ENCODE measurements at places on chromosomes 1 and 21.

DNA sequence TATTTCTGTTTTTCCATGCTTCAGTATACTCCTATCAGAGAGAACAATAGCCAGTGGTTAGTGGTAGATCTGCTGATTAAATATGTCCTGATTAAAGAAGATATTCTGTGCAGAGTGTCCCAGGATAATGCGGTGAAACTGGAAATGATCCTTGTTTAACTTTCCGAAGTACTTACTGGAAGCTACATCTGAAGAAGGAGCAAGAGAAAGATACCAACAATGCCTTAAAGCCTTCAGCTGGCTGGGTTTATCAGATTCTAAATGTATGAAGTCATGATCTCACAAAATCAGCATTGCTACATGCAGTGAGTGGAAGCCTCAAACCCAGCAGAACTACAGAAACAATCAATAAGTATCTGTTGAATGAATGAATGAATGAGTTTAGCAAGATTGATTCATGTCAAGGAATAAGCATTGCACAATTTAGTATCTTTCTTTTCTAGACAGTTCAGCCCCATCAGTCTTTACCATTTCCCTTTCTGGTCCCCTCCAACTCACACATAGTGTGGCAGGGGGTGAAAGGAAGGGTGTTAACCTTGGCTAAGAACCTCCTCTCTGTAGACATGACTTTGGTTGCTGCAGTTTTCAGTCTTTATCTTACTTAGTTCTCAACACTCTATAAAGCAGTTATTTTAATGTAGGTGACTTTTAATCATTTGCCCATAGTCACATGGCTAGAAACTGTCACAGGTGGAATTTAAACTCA, 24.7 kb upstream of the DNASE2B start:
- DNase-seq, result no peak

- no peak for DNase-seq
Observed at GRCh38 chr1:49333906-49334305, 557.2 kb upstream of the BEND5 start.

- DNase-seq, result no peak
Observed at GRCh38 chr1:1540818-1541628, 599 bp upstream of the TMEM240 start.

- no peak for DNase-seq
Observed at GRCh38 chr1:228171221-228171891, 5.8 kb downstream of the IBA57 start.

- DNase-seq, result no peak
Observed at GRCh38 chr1:67682659-67683197, 2.3 kb upstream of the GADD45A start.

- DNase-seq, result no peak
Observed at GRCh38 chr21:27132266-27132665, 165.4 kb upstream of the ADAMTS5 start.

- DNase-seq, result no peak
Observed at GRCh38 chr1:31897526-31898100, 40.6 kb downstream of the PTP4A2 start.

DNA sequence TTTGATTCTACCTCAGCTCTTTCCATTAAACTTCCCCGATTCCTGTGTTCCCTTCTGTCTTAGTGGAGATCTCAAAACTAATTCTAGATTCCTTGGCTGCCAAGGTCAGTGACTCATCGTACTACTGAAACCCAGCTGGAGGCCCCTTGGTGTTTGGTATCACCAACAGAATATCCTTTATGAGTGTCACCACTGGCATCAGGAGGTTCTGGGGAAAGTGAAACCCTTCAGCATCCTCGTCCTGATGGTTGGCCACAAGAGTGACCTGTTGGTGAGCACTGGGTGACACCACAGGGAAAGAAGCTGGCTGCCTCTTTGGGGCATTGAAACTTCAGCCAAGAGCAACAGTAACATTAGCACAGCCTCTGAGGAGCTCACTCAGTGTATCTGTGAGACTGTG, 9.6 kb downstream of the RAB42 start:
- DNase-seq, result no peak

DNA sequence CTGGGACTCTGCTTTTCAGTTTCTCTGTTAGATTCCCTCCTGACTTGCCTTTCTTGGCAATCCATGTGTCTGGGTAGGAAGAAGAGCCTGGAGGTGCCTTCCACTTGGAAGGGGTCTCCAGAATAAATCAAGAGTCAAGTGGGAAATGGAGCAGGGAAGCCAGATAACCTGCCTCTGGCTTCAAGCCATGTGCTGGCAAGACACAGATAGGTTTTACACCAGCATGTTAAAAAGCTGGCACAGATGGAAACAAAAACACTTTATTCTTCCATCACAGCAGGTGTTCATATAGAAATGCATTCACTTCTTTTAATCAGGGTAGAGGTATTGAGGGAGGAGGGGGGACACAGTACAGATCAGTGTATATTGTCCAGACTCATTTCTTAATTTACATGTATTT, 356.9 kb upstream of the RUNX1 start:
- DNase-seq, result no peak

- DNase-seq, result no peak
Observed at GRCh38 chr1:81844477-81844876, 43.7 kb downstream of the ADGRL2 start.

DNA sequence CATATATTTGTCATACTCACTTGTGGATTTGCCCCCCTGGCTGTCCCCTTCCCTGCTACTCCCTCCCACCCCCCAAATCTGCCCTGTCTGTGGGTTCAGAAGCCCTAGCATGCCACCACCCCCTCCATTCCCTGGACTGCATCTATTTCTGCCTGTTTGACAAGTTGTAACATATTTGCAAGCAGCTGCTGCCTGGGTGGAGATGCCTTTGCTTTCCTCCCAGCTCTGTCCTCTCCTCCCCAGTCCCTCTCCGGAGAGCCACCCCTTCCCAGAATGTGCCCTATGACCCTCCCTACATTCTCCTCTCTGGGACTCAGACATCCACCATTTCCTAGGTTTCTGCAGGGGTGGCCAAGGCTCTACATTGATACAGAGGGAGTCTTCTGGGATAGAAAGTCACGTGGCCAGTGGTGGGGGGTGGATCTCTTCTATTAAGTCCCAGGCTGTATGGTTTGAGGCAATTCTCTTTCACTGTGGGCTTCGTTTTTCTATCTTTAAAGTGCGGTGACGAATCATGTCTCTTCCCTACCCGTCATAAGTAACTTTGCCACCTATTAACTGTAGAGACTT, 6.0 kb upstream of the MYOG start:
- peak; percentile 30 for DNase-seq

DNA sequence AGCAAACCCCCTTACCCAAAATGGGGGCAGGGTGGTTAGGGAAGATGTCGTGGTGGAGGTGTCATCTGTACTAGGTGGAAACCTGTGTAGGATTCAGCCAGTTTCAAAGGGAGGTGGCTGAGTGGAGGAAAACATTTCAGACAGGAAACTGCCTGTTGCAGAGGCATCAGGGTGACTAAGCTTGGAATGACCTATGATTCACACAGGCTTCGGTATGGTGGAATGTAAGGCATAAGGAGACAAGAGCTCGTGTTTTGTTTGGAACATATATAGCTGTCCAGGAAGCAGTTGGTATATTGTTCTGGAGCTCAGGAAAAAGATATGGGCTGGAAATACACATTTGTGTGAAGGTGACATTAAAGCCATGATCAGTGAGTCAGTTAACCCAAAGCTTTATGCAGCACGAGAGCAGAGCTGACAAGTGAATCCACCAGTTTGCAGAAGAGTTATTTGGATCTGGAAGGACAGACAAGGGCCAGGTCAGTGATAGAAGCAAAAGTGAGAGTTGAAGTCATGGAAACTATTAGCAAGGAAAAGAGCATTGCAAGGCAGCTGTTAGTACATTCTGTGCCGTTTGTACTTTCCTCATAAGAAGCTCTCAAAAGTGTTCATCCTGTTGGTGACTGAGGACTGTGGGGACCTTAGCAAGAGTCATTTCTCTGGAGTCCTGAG, 12.2 kb downstream of the UTP25 start:
- no peak for DNase-seq

GRCh38 chr1:43235451-43236121, 34.2 kb upstream of the TMEM125 start:
- no peak for DNase-seq

DNA sequence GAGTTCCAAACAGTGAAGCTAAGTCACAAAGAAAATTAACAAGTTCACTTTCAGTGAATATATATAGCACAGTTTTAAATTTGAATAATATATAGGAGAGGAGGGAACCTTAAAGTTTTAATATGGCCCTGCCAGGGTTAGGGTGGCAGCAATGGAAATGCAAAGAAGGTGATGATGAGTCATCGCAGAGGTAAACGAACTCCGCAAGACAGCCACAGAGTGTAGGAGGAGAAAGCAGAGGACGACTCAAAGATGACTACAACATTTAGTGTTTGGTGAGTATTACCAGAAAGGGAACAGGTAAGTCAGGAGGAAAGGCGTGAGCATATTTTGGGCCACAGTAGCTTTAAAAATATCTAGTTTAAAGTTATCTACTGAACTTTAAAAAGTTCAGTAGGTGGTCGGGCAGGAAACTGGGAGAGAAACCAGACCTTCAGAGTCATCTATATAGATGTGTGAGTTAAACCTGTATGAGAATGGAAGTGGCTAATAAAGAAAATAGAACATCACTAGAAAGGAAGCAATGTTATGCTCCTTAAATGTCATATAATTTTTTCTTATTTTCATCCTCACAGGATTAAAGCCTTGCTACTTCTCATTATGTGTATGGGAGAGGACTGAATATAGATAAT, 75.7 kb downstream of the UCHL5 start:
- no peak for DNase-seq

- DNase-seq, result no peak
Observed at GRCh38 chr1:39422614-39423013, 68.8 kb upstream of the BMP8A start.

- DNase-seq, result peak; percentile 40
Observed at GRCh38 chr1:94039514-94039870, 81.5 kb downstream of the ABCA4 start.

DNA sequence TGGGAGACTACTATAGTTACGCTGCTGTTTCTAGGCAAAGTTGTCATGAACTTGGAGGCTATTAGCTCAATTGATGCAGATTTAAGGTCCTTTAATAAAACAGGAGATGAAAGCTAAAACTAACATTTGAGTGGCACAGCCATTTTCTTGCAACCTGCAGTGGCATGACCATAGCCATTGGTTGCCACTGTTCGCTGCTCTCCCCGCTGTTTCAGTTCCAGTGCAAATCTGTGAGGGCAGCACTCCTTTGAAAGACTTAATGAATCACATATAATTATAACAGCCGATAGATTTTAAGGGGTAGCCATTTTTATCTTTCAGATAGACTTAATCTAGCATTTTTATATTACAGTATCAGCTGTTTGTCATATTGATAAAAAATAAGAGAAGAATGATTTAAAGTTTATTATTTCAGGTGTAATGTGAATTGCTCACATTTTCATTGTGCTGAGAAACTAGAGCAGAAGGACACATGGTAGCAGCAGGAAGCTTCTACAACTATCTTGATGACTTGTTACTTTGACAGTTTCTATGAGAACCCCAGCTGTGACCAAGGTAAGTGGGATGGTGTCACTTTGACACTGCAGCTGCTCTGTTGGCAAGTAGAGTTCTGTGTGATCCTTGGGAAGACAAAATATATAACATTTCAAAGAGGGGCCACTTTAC, 203.7 kb downstream of the PLA2G4A start:
- no peak for DNase-seq
